ENCODE measurements at places on chromosomes 7 and 10.

GRCh38 chr7:95517458-95517857, 31.7 kb downstream of the ASB4 start:
- no peak for DNase-seq

DNA sequence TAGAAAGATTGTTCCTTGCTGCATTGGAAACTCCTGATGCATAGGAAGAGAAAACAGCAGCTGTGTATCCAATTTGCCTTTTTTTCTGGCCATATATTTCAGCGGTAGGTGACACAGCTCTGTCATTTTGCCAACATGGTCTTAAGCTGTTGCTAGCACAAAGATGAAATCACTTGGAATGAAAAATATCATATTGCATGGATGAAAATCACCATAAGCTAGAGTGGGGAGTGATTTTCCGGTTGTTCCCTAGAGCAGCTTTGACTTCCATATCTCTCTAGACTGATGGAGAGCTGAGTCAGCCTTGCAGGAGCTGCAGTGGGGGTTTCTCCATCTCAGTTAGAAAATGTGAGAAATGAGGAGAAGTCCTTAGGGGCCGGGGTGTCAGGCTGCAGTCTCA, 38.3 kb upstream of the BTBD16 start:
- DNase-seq: no peak

- DNase-seq: no peak
These were observed 10.9 kb upstream of the AOAH start for GRCh38 chr7:36735172-36735571.

- no peak for DNase-seq
These were observed 14.0 kb upstream of the COL13A1 start for GRCh38 chr10:69787681-69788080.

DNA sequence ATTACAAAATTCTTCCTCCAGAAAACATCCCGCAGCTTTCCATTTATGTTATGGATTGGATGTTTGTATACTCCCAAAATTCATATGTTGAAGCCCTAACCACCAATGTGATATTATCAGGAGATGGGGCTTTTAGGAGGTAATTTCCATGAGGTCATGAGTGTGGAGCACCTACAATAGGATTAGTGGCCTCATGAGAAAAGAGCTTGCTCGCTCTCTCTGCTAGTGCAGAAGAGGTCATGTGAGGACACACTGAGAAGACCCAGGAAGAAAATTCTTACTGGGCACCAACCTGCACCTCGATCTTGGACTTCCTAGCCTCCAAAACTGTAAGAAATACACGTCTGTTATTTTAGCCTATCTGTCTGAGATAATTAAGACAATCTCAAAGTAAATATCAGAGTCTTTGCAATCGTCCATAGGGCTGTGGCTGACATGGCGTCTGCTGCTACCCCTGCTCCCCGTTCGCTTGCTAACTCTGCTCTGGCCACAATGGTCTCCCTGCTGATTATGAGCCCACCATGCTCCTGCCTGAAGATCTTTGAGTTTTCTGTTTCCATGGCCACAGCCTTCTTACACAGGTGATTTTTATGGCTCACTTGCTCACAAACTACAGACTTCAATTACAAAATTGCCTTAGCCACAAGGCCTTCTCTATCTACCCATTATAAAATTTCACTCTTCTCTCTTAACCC, 333.3 kb downstream of the CACNA2D1 start:
- DNase-seq: peak; percentile 89

GRCh38 chr10:37747081-37747480, 110.3 kb downstream of the ZNF248 start:
- no peak for DNase-seq

DNA sequence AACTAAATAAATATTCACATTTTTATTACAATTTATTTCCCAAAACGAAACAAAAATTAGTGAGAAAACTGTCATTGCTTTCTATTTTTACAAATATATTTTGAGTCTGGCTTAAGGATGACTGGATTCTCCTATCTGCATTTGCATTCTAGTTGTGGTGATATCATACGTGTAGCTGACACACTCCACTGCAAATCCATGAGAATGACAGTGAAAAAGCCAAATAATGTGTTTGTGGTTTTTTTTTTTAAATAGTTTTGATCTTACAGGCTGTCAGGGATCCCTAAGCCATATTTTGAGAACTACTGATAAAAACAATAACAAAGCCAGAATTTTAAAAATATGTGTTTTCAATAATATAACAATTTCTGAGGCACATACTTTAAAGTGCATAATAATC, 5.8 kb upstream of the STAMBPL1 start:
- no peak for DNase-seq

GRCh38 chr10:11024596-11024995, 6.9 kb downstream of the CELF2 start:
- no peak for DNase-seq

- no peak for DNase-seq
These were observed 56.1 kb upstream of the WNT16 start for GRCh38 chr7:121272676-121273075.

- no peak for DNase-seq
These were observed 120.0 kb downstream of the CAMK1D start for GRCh38 chr10:12469345-12469744.

- DNase-seq: no peak
These were observed 45.5 kb upstream of the CYTH3 start for GRCh38 chr7:6317797-6318438.

DNA sequence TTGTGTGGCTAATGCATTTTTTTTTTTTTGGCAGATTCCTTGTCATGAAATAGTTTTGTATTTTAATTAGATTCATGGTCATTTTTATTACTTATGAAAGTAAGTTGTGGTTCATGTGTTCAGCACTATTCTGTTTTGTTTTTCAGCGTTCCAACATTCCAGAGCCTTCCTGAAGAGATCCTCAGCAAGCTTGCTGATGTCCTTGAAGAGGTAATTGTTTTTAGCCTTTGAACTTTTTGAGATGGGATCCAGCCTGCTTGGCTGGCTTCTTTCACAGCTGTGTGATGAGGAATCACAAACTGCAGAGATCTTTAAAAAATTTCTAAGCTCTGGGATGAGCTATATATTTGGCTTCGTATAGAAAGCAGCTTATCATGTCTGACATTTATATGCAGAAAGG, 208.0 kb upstream of the CSTF2T start:
- no peak for DNase-seq

- no peak for DNase-seq
These were observed 371.5 kb upstream of the MTPN start for GRCh38 chr7:136348542-136349192.

DNA sequence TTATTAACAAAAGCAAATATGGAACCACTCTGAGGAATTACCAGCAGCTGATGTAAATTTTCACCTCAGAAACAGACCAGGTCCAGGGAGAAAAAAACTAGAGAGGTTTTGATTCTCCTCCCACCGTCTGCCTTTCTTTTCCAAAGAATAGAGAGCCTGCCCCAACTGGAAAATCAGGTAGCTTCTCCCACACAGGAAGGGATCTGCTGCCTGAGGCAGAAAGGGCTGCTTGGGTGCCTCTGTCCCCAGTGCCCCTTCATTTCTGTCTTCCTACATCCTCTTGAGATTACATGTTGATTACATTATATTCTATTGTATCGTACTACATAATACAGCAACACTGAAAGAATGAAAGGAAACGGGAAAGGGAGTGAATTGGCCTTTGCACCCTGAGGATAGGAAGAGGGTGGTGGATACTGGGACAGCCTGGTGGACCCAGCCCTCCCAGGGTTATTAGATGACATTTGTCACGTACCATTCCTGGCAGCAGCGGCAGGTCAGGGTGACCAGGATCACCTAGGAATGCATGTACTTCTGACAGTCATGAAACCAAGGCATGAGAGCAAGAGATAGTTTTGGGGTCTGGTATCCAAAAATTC, 8.9 kb downstream of the ST8SIA6 start:
- no peak for DNase-seq
